GOT3 (cell line): ENCODE measurements at places on chromosomes 11 and 22.

DNA sequence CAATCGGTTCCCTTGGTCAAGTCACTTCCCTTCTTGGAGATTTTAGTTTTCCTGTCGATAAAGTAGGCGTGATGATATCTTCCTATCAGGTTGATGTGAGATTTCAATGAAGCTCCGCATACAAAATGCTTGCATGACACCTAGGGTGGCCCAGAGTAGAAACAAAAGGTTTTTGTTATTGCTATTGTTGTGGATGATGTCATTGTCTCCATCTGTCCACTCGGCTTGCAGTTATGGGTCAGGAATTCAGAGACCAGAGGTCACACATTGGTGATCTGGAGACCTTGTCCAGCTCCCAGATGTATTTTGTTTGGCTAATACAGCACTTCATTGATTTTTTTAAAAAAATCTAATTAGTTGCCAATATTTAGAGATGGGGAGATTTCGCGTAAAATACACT, 382.1 kb downstream of the MN1 start:
- DNase-seq = no peak

- no peak for DNase-seq
Observed at GRCh38 chr22:50603511-50604255, 3.1 kb downstream of the MAPK8IP2 start.

GRCh38 chr22:44023404-44024287, 456 bp upstream of the PARVB start:
- DNase-seq = no peak

GRCh38 chr22:18906896-18907295, 776 bp downstream of the DGCR6 start:
- no peak for DNase-seq

DNA sequence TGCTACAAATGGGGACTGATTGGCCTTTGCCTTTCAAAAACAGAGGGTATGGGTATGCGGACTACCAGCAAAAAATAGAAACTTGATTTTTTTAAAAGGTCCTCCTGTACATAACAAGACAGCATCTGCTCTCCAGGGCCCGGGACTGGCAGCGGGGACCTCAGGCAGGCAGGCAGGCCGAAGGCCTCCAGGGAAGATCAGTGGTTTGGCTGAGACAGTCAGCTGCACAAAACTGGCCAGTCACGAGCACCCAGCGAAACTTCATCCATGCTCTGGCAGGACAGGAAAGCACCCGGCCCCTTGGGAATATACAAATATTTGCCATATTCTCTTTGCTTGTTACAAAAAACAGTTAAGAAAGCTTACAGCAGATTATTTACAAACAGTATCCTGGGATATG, 11.0 kb downstream of the RPL27A start:
- DNase-seq = no peak

DNA sequence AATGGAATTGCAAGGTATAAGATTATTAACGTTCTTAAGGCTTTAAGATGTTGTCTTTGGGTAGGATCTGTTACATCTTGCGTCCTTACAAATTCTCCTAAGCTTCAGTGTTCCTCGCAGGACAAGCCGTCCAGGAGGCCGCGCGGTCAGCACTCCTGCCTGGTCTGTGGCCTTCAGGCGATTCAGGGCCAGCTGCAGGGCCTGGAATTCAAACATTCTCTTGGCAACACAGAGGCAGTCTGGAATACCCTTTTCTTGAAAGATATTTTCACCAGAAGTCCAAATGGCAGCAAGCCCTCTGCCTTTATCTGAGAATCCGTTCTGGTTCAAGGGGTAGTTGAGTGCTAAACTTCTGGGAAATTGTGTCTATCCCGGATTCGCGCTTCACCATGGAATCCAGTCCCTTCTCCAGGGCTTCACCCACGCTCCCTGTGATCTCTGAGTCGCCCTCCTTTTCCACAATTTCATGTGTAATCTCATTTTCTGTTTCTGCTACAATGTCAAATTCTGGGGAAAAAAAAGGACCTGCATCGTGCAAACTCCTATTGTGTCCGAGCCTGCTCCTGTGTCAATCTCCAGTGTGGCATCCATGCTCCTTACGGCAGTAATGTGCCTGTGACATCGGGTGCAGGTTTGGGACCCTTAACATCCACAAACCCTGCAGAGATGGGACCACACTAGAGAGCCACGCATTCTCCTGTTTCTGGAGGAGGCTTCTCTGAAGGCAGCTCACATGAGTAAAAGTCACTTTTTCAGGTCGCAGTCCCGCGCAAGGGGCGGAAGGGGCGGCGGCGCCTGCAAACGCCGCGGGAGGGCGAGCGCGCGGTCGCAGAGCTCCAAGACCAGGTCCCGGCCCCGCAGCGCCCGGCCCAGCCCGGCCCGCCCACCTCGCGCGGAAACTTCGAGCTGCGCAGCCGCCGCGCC, 25.4 kb upstream of the SORL1 start:
- DNase-seq = no peak

- DNase-seq = no peak
Observed at GRCh38 chr11:65388731-65389130, 2.3 kb downstream of the FRMD8 start.

DNA sequence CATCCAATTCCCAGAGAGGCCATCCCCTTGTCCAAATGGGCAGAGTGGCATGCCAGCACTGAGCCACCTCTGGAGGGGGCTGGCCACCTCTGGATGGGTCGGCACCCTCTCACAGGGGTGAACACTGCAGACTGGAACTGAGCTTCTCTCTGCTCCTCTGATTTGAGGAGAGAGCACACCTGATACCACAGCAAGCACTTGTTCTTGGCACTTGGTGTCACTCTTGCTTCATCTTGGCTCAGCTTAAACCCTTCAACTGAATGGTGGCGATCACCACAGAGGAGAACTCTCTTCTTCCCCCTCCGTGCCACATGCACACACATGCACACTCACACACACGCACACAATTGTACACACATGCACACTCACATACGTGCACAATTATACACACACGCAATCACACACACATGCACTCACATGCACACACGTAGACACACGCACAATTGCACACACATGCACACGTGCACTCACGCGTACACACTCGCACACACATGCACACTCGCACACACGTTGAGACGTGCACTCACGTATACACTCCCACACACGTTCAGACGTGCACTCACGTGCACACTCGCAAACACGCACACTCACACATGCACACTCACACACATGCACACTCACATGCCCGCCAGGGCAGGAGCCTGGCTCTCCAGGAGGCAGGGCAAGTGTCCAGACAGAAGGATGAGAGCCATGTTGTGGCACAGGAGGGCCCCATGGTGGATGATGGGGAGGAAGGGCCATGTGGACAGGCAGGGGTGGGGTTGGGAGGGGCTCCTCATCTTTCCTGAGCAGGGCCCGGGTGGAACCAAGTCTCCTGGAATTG, 23.4 kb downstream of the OVOL1 start:
- no peak for DNase-seq

GRCh38 chr11:27864611-27865010, 164.4 kb upstream of the BDNF start:
- DNase-seq = no peak

DNA sequence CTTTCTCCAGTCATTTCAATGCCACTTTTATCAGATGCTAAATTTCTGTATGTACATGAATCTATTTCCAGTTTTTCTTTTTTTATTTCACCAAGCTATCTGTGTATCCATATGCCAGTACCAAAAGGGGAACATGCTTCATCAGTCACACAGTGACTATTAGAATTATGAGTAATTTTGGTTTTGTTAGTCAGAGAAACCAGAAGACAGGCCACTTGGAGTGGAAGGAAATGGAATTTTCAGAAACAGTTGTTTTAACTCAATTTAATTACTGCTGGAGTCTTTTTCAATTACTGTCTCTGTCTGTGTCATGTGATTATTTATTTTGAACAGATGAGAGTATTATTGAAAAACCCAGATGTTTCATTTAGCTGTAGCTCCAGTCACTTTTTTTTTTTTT, 84.6 kb upstream of the ANO3 start:
- no peak for DNase-seq

- no peak for DNase-seq
Observed at GRCh38 chr11:113019711-113020110, 58.5 kb downstream of the NCAM1 start.

- no peak for DNase-seq
Observed at GRCh38 chr11:119109843-119110242, 2.7 kb downstream of the C2CD2L start.

DNA sequence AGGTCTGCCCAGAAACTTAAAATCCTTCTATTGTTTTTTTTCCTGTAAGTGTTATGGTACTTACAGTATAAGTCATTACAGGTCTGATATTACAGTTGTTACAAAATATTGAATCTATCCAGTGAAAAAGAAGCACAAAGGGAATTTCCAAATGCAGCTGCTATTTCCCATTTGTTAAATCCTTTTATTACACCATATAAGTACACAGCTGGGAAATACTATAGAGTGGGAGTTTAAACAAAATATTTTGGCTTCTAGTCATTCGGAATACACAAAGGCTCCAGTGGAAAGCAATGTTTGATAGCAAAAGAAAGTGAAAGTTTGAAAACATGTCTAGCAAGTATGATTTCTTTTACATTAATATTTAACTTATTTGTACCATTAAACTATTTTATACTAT, 18.0 kb downstream of the SOX6 start:
- DNase-seq = no peak

DNA sequence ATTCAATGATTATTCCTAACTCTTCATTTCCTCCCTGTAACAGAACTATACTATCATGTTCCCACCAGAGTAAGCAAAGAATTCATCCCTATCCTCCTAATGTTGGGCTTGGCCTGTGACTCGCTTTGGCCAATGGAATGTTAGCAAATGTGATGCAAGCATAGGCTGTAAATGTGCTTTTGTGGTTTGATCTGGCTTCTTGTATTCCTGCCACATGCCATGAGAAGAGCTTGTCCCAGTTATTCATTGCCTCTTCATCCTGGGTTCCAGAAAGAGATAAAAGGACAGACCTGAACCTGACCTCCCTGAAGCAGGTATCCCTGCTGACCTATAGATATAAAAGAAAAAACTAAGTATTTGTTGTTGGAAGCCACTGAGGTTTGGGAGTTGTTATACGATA, 51.0 kb downstream of the SYTL2 start:
- no peak for DNase-seq

DNA sequence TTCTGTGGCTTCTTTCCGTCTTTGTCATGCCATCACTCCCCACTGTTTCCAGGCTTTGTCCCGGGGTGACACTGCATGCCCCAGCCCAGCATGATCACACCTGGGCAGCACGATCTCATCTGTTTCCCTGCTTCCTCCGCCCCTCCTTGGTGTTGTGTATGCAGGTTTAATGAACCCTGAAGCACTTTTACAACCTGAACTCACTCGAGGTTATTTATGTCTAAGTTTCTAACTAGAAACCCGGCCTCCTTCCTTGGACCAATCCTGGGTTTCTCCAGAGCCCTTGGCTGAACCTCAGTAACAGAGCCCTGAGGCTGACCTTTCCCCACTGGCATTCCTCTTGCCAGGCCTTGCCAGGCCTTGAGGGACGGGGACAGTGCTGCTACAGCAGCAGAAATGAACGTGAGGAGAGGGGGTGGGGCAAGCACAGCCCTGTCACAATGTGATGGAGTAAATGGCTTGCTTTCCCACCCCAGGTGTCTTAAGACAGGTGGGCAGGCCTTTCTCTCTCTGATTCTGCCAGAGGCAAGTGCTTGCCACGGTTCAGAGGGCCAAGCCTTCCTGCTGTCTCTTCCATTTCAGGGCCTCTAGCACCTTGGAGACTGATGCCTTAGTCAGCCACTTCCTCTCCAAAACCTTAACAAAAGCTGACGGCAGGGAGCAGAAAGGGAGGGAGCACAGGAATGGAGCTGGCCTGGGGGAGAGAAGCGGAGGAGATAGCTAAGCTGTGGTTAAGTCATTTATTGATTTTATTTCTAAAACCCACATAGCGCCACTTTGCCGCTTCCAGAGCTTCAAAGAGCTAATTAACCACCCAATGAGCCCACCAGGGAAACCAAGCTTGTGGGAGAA, 3.1 kb upstream of the PYGM start:
- no peak for DNase-seq

DNA sequence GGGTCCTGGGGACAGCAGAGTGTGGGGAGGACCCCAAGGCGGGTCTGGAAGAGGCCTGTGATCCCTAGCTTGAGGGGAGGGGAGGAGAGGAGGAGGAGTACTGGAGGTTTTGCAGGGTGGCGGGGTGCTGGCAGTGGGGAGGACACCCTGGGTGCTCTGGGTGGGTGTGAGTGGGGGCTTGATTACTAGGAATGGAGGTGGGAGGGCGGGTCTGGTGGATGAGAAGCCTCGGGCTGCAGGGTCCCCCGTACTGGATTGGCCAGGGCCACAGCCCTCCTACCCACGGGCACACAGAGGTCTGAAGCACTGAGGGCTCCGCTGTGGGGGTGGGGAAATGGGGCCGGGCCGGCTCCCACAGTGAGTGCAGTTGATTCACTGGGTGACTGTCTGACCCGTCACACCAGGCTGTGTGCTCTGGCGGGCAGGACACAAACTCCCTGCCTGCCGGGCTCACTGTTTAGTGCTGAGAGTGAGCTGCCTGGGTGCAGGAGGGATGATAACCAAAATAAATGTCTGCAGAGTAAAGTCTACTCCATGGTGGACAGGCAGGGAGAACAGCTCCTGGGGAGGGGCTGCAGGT, 114.2 kb downstream of the CACNA1I start:
- DNase-seq = no peak

GRCh38 chr11:25920356-25920755, 411.6 kb upstream of the ANO3 start:
- DNase-seq = no peak

GRCh38 chr11:131816051-131816450, 445.6 kb downstream of the NTM start:
- no peak for DNase-seq

DNA sequence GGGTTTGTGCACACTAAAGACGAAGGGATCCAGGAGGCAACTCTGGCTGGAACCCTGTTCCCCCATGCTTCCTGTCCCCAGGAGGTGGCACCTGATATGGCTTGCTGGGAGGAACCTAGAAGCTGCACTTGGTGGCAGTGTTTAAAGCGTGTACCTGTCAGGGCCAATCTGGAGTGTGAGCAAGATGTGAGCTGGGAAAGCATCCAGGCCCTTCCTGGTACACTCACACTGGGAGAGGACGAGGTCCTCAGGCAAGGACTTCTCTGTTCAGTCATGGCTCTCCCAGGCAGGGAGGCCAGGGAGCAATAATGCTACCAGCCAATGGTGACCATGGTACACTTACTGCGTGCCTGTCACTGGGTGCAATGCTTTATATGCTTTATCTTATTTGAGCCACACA, 130.7 kb upstream of the NECTIN1 start:
- no peak for DNase-seq

DNA sequence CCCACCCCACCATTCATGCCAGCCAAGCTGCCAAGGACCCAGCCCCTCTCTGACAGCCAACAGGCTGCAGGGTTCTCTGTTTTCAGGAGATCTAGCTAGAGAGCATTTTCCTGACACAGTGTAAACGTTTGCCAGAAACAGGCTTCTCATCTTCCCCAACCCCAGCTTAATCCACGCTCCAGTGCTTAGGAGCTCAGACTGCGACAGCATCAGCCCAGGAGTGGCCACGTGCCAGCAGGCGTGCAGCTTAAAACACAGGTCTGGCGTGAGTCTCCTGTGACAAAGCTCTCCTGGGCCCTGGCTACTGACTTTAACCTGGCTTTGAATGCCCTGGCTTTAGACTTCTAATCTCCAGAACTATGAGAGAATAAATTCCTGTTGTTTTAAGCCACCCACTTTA, 66.6 kb downstream of the GALNT18 start:
- DNase-seq = no peak
